ENCODE measurements at places on chromosomes 11 and 22.
A peak's percentile ranks its signal among the peaks of the same experiment; 100 is the strongest.

DNA sequence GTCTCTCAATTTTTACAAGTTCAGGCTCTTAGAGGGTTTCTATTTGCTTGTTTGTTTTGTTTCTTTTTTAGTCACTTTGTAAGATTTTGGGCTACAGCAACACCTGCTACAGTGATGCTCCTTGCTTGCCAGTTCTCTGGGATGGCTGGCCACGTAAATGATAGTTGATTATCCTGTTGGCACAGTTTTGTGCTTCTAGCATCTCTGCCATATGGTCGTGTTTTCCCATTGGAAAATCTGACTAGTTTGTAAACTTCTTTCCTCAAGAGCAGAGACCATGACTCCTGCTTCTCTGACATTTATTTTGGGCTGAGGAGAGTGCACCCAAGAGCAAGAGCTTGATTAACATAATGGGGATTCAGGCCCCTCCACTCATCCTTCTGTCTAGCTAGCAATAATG lies 1621.6 kb upstream of the RAG2 start:
- no peak for DNase-seq

DNA sequence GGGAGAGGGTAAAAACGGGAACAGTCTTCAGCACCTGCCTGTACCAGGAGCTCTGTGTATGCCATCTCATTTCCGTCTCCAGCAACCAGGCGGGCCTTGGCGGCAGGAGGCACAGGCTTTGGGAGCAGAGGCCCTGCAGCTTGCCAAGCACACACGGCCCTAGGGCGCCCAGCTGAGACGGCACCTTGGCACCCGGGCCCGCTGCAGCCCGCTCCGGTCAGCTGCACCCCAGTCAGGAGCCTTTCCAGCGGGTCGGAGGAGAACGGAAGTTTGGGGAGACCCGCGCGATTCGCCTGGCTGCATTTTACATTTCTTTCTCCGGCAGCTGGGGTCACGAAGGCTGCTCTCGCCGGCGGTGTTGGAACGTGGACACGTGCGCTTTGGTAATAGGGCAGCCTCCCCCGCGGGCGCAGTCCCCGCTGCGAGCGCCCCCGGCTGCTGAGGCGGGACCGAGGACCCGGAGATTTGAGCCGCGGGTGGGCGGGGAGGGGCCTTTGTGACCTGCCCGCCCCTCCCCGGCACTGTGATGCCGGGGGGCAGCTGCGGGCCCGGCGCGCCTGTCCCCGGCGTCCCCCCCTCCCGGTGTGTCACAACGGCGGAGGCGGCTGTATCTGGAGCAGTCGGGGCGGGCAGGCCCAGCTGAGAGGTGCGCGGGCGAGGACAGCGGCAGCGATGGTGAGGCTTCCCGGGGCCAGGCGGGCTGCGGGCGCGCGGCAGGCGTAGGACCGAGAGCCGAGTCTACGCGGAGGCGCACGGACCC lies at the start of gene TUBA8:
TSS of gene TUBA8 (plus strand) at position 616 of the 760 bp plus-strand sequence. CDS start at position 673, 57 bp downstream.
- peak; percentile 21 for DNase-seq

DNA sequence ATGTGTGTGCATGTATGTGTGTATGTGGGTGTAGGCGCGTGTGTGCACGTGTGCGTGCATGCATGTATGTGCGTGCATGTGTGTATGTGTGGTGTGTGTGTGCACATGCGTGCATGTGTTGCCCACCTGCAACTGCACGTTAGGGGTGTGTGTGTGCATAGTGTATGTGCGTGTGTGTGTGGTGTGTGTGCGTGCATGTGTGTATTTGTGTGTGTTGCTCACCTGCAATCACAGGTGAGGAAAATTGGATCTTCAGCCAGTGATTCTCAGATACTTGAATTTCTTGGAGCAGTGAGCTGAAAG lies 54.3 kb downstream of the ST14 start:
- DNase-seq, result no peak

DNA sequence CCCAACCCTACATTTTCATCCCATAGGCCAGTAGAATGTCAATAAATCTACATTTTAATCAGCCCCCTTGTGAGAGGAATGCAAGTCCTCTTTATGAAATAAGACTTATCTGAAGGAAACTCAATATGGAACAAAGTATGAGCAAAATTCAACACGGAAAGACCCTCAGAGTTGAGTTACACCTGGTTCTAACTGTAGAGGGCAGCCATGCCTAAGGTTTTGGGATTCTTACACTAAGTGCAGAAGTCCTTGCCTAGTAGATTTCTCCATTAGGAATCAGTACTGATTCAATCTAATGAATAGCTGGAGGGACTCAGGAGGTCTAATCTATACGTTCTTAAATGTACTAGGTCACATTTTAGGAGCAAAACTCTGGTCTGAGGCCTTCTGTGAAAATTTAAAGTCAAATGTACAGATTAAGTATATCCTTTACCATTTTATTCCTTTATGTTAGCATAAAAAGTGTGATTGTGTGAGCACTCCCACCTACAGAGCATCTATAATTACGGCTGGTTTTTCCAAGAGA lies 904.5 kb downstream of the DLG2 start:
- DNase-seq, result no peak

DNA sequence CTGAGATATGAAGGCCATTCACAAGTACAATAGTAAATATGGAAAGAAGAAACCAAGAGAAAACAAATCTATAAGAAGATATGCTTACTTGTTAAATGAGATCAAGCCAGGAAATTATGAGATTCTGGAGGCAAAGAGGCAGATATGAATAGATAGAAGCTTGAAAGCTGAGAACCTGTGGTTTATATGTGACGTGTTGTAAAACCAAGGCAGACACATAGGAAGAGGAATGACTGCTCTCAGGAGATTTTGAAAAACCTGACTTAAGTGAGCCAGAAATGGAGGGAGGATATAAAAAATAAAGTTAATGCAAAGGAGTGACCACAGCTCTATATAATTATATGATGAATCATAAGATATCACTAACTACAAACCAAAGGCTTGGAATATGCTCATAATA lies 1160.5 kb upstream of the CNTN5 start:
- no peak for DNase-seq

- peak; percentile 60 for DNase-seq
Observed at GRCh38 chr22:37186228-37186996, 1.6 kb downstream of the C1QTNF6 start.

DNA sequence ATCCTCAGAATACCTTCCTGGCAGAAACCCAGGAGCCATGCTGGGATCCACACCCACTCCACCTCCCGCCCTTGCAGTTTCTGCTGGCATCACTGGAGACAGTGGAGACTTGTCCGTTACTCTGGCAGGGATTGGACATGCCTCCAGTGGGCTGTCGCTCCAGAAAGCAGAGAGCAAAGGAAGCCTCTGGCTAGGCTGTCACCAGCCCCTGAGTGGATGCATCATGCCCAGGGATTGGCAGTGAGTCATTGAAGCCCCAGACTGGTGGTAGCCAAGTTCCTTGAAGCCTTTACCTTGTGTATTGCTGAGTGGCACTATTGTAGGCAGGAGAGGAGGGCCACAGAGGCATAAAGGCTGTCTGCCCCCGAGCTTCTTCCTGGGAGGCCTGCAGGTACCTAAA lies 34.8 kb upstream of the E2F8 start:
- DNase-seq, result no peak

GRCh38 chr22:31614781-31615490 lies 47.1 kb downstream of the PISD start:
- no peak for DNase-seq

DNA sequence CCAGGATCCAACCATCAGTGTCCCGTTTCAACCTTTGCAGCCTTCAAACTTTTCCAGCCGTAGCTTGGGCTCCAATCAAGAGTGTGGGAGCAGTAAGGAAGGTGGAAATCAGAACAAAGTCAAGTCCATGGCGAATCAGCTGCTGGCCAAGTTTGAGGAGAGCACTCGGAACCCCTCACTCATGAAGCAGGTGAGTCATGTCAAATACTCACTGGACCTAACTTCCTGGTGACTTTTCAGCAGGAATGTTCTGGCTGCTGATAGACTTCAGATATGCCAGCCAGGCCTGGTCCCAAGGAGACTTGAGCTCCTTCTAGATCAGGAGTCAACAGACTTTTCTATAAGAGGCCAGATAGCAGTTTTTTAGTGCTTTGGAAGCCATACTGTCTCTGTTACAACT lies 129.0 kb downstream of the MICAL2 start:
- DNase-seq, result no peak

DNA sequence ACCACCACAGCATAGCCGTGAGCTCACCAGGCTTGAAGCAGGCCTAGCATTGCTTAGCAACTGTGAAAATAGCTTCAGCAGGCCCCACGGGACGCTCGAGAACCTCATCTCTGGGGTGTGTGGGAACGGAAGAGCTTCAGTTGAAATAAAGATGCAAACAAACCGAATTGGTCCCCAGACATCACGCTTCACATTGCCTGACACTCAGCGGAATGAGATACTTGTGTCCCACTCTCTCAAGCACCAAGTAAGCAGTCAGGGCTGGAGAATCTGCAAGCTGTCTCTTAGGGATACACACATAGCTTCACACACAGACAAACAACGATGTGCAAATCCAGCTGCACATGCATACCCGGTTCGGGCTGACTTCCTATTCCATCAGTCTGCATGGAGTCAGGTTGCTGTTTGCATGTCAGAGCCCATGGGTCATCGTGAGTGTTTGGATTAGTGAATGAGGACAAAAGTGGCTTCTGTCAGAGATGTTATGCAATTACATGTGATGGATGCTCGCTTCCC lies 205.7 kb downstream of the SNX19 start:
- no peak for DNase-seq

DNA sequence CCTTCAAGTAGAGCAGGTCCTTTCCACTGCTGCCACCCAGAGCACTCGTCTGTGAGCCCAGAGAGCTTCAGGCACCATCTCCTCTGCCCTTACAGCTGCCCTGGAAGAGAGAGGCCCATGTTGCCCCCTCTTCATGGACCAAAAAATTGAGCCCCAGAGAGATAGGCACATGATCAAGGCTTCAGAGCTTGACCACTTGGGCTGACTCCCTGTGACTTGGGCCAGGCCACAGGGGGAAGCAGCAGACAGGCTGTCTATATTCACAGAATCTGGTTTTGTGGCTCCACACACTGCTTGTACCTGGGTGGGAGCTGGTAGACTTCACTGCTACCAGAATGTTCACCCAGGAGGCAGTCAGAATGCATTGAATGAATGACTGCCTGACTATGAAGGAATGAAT lies 58.2 kb downstream of the SMIM38 start:
- DNase-seq, result no peak

GRCh38 chr11:97537407-97538150 lies 1147.8 kb downstream of the JRKL start:
- DNase-seq, result no peak

GRCh38 chr11:86495351-86495750 lies 120.7 kb downstream of the CCDC81 start:
- no peak for DNase-seq

DNA sequence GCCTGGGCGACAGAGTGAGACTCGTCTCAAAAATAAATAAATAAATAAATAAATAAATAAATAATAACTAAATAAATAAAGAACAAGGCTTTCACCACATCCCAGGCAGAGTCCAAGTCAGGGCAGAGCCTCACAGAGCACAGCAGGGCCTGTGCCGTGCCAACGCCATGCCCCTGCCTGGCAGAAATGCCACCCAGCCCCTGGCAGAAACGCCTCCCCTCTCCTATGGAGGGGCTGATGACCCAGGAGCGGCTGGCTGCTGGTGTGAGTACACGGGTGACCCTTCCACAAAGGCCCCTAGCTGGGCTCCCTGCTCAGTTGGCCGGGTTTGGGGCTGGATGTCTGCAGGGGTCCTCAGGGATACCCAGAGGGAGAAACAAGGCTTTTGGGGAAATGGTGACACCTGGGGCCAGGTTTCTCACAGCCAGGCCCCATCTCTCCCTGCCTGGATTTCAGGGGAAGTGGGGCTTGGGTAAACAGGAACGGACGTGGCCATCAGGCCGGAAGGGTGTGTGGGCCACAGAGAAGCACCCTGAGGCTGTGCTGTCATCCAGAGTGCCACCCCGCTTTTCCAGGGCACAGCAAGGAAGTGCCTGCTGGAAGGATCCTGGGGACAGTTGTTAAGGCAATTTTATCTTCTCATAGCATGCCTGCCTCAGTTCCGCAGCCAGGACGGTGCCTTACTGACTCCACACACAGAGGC lies 5.1 kb downstream of the BID start:
- DNase-seq, result no peak

DNA sequence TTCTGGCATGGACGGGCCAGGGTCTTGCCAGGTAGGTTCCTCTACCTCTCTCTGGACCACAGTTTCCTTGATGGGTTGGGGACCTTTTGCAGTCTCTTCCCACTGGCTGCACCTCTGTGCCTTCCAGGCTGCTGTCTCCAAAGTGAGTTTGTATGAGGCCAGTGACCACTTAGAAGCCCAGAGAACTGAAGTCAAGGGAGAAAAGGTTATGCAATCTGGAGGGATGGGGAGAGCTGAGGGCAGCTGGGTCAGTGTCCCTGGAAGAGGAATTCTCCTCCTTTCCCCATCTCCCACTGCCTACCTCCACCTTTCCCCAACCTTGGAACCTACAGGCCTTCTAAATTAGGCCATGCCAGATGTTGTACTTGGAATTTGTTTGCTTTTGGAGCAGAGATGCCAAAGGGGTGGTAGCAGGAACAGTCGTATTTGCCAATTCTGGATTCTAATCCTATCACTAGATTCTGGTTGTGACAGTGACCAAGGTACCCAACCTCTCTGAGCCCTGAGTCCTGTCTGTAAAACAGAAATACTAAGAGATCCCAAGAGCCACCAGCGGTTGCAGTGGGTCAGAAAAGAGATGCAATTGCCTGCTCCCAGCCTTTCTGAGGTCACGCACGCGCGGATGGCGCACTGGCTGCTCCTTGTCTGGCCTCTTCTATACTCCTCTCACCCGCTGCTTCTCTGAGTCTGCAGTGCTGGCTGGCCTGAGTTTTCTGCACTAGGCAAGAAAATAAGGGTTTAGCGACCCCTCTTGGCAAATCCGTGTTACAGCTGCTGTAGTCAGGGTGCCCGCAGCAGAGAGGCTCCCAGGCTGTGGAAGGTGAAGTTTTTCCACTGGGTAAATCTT lies 10.7 kb upstream of the ACCSL start:
- DNase-seq, result no peak

DNA sequence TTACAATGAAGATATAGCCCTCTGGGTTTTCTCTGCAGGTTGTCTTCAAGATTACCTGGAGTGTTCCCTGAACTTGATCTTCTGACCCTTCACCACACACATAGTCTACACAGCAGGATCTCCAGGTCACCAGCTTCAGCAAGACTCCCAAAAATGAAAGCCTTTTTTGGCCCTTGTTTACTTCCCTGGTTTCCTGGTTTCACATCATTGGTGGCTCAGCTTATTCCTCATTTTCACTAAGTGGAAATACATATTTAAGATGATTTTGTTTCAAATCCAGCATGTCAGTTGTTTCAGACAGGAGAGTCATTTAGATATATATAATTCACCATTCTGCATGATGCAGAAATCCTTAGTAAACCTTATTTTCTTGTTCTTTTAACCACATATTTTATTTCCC lies 41.6 kb upstream of the MPEG1 start:
- DNase-seq, result no peak

All from CD8-positive, alpha-beta T cell (primary cell).